ENCODE measurements at places on chromosomes 4 and X.

DNA sequence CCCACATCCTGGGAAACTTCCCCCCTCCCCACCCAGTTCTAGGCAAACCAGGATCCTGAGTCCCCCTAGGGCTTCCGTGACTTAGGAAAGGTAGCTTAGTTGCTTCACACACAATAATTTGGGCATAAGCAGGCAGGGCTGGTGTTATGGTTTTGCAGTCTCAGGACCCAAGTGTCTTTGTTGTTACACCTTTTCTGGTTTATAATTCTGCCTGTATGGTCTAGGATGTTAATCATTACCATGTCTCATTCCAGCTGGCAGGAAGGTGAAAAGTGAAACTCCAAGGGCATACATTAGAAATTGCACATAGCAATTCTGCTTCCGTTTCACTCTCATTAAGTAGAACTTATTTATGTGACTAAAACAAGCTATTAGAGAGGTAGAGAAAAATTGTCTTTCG lies 16.8 kb downstream of the UGT8 start:
- DNase-seq, result no peak

GRCh38 chrX:132022198-132022966 lies 720 bp upstream of the STK26 start:
- DNase-seq, result no peak

DNA sequence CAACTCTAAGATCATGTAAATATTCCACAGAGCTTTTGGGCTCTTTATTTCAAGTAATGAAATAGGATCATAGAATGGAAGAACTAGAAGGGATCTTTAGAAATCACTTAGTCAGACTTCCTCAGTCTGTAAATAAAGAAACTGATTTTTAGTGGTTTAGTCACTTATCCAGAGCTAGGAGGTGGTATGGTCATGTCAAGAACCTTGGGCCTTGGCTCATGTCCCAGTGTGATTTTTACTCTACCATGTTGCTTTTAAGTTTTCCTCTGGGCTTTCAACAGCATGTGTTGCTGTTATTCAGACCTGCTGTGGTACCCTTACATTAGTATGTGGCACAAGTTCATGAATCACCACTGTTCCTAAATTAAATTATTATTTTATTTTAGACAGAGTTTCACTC lies 184.9 kb downstream of the FRAS1 start:
- DNase-seq, result no peak

GRCh38 chrX:87924619-87925018 lies 407.0 kb downstream of the KLHL4 start:
- DNase-seq, result no peak

DNA sequence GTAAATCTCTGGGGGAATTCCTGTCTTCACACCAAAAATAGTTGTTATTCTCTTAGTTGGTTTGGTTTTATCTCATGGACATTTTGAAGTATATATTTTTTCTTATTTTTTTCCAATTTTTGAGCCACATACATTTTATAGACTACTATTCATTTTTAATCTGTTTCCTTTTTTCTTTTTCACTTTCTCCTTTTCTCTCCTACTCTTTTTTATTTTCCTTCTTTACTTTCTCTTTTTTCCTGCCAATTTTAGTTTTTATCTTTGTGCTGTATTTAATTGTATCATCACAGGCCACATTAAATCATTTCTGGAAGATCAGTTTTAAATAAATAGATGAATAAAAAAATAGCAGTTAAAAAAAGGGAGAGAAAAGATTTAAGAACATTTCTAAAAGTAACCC lies 14.0 kb upstream of the JADE3 start:
- no peak for DNase-seq

GRCh38 chrX:39733745-39734144 lies 364.0 kb downstream of the BCOR start:
- no peak for DNase-seq

GRCh38 chr4:110229266-110229665 lies 30.9 kb upstream of the ELOVL6 start:
- no peak for DNase-seq

DNA sequence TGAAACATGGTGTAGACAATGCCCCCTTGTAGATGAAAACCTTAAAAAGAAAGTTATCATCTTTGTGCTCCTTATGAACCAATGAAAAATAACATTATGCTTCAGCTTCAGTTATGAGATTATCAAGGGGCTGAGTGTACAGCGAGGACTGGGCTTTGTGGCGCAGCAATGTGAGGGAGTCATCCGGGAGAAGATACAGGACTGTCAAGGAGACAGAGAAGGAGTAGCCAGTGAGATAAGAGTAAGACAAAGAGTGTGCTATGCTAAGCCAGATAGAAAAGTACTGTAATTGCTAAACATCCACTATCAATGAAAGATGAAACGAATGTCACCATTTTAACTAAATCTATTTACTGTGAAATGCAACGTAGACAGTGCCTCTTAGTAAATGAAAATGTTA lies 3.6 kb upstream of the KLHL15 start:
- DNase-seq, result no peak

DNA sequence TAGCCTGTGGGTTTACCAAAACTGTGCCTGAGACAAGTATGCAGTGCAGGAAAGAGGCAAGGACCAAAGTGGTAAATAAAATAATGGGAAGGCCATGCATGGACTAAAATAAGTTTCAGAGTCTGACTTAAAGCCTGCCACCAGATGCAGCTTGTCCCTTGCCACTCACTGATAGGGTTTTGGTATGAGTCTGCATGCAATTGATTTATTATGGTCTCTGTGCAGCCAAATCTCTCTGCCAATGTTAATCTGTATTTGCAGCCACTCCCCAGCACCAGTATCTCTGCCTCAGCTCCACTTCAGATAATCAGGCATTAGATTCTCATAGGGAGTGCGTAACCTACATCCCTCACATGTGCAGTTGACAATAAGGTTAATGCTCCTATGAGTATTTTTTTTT lies 5.5 kb upstream of the FGF2 start:
- no peak for DNase-seq

DNA sequence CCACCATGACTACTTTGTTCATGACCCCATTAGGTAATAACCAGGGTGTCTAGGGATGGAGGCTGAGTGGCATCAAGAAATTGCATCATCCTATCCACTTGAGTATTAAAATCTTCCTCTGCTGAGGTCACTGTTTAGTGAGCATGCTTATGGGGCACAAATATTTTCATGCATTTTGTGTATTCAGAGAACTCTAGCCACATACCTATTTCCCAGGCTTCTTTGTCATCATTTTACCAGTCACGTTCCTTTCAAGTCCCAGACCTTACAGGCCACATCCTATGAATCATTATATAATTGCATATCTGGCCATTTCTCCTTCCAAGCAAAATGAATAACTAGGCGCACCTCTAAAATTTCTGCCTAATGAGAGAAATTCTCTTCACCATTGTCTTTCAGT lies 1882.9 kb upstream of the AGA start:
- DNase-seq, result no peak

GRCh38 chrX:26851981-26852380 lies 611.2 kb downstream of the PPP4R3C start:
- no peak for DNase-seq

- DNase-seq, result no peak
Observed at GRCh38 chr4:165380805-165381204, 2.0 kb downstream of the CPE start.

GRCh38 chrX:24979081-24979480 lies 36.7 kb downstream of the ARX start:
- no peak for DNase-seq

- DNase-seq, result no peak
Observed at GRCh38 chr4:108690738-108691137, 40.3 kb downstream of the OSTC start.

- DNase-seq, result no peak
Observed at GRCh38 chr4:133969202-133969848, 232.3 kb downstream of the PABPC4L start.
